ENCODE measurements at places on chromosomes 1 and 21.

DNA sequence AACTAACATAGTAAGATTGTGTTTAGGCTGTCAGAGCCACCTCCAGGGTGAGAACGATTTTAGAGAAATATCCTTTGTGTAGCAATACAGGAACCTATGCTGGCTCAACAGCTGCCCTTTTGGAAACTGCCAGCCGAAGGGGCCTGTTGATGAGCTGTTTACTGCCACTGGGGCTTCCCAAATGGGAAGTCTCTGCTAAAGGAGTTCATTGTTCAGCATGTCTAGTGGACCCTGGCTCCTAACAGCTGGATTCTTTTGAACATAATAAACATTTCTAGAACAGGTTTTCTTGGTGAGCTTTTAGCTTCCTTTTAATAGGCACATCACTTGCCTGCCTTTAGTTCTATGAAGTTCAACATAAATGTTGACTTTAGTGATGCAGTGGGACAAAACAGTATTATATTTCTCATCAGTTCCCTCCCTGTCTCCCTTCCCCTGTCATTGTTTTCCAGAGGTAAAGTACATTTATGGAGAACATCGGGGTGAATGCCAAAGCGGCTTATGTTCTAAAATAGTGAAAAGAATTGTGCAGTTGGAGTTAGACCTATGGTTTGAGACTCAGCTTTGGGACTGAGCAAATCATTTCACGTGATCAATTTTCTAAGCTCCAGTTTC, 57.4 kb downstream of the UCK2 start:
- no peak for DNase-seq

GRCh38 chr21:42451941-42452340, 44.1 kb downstream of the RSPH1 start:
- DNase-seq = no peak

DNA sequence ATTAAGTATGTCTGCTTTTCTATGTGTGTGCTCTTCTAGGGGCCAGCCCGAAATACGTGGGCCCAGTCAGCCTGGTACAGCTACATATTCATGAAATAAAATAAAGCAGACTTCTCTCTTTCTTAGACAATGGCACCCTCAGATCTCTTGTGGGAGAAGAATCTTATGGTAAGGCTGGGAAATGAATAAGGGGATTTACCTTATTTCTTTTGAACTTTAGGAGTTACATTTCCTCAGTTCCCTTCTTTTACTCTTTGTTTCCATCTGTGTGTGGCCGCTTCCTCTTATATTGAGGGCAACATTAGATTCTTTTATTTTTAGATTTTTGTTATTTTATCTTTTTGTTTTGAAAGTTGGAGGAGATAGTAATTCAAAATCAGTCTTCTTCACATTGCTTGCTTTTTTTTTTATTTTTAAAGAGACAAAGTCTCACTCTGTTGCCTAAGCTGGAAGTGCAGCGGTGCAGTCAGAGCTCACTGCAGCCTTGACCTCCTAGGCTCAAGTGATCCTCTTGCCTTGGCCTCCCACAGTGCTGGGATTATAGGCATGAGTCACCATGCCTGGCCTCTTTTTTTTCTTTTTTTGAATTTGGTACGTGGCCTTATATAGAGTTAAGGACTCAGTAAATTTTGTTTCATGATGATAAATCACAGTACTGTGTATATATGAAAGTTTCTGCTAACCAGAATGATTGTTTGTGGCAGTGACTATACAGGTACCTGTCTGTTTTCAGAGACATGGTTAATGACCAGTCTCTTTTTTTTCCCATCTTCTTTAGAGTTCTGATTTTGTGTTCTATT, 9.1 kb downstream of the LAMC1 start:
- DNase-seq = peak; percentile 6

DNA sequence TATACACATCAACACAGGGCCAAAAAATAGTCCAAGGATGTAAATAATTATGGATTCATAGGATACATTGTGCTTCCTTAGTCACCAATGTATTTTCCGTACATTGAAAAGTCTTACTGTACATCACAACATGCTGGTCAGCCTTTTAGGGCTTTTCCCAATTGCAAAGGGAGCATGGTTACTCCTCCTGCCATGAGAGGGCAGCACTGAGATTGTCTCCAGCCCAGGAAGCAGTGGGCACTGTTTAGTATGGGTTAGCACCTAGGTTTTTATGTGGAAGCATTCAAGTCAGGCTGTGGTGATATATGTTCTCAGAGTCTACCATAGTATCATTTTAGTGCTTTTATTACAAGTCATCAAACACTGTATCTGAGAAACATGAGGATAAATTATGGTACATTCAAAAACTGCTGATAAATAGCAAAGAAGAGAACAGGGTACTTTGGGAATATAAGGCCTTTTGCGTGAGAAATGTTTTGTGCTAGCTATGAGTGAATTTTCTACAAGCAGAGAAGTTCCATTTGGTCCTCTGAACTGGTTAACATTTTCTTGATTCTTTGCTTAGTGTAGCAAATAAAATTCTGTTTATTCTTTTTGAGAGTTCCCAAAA, 34.0 kb downstream of the ST6GALNAC5 start:
- peak; percentile 53 for DNase-seq

- no peak for DNase-seq
These were observed 6.4 kb downstream of the CLDN19 start for GRCh38 chr1:42733415-42734200.

DNA sequence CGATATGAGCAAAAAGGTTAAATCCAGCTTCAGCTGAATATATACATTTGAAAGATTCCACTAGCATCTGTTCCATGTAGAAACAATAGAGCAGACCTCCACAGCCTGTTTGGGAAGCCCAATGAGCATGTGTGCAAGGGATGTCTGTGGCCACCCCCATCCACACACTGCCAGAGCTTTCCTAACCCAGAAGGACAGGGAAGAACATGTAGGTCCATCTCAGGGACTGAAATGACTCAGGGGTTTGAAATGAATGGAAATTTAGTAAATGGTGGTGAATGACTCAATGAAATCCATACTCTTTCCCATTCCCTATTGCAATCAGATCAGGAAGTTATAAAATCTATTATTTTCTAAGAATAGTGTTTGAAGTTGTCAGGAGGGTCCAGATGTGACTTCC, 397.2 kb downstream of the DUSP10 start:
- no peak for DNase-seq

DNA sequence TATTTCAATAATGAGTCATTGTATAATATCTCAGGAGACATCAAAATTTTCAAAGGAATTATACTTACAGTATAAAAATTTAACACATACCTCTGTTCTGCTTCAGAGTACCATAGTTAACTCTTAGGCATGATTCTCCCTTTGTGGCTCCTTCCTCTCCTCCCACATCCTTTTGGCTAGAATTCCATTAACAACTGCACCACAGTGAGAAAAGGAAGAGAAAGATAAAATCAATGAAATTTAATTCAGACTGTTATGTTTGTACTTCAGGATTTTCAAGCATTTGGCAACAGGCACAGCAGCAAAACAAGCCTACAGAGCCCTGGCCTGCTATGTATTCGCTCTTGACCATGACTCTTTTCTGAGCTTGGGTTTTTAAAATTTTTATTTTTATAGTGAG, 57.2 kb upstream of the SGIP1 start:
- no peak for DNase-seq

GRCh38 chr1:102691592-102692090, 416.7 kb downstream of the COL11A1 start:
- DNase-seq = no peak

DNA sequence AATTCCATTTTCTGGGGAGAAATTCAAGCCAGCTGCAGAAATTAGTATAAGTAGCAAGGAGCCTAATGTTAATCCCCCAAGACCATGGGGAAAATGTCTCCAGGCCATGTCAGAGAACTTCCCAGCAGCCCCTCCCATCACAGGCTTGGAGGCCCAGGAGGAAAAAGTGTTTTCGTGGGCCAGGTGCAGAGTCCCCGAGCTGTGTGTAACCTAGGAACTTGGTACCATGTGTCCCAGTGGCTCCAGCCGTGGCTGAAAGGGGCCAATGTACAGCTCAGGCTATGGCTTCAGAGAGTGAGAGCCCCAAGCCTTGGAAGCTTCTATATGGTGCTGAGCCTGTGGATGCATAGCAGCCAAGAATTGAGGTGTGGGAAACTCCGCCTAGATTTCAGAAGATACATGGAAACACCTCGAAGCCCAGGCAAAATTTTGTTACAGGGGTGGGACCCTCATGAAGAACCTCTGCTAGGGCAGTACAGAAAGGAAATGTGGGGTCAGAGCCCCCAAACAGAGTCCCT, 286.3 kb downstream of the MATN1 start:
- no peak for DNase-seq

GRCh38 chr1:212514056-212514614, 81.4 kb downstream of the NENF start:
- DNase-seq = peak; percentile 29

DNA sequence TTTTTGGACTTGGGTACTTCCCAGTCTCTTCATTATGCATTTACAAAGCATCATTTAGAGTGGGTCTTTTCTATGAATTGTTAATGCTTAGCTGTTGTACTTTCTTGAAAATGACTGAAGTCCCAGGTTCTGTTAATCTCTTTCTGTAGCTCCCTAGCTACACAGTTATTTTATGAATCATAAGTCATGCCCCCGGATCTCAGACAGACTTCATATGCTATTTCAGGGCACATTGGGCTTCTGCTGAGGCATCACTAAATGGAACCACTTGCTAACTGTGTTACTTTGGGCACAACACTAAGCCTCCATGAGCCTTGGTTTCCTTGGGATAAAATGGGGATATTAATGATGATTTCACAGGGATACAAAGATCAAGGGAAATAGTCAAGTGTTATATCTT, 55.5 kb upstream of the RBM15 start:
- DNase-seq = no peak

DNA sequence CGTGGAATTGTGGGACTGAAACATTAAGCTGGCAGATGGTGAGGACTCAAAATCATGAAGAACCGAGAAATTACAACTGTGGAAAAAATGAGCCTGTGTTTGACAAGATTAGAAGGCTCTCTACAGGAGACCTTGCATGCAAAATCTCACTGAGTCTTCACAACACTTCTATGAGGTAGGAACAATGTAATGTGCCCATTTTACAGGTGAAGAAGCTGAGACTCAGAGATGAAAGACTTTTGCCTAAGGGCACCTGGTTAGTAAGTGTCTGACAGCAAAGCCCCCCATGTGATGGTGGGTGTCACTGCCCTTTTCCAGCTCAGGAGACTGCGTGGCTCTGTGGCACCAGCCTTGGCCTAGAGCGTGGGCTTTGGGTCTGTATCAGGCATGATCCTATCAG, 21.0 kb downstream of the OPRD1 start:
- DNase-seq = no peak

DNA sequence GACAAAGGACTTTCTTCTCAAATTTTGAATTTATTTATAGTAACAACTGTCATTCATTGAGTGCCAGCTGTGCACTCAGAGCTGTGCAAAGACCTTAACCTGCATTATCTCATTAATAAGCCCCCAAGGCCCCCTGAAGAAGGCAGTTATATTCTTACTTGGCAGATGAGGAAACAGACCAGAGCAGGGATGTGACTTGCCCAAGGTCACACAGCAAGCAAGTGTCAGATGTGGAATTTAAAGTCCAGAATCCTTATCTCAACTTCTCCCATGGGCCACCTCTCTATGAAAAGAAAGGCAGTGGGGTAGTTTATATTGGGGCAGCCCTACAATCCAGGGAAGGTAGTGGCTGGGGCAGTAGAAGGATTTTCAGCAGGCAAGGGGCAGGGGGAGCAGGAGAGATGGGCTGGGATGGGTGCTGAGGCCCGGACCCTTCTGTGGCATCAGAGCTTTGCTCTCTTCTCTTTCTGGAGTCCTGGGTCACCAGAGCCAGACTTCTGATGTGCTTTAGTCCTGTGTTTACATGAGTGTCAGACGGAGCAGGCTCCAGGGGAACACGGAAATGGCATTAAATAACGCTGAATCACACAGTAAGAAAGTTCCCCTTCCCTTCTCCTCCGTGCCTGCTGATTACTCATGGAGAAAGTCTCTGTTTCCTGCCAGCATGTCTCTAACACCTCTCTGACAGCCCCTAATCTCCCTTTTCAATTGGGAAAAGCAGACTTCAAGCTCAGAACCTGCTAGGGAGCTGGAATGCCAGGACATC, 39.5 kb downstream of the EPHB2 start:
- DNase-seq = peak; percentile 6

- DNase-seq = no peak
These were observed 303.0 kb upstream of the PLD5 start for GRCh38 chr1:242827538-242827937.

- no peak for DNase-seq
These were observed 5.2 kb upstream of the GPR161 start for GRCh38 chr1:168141871-168142385.

DNA sequence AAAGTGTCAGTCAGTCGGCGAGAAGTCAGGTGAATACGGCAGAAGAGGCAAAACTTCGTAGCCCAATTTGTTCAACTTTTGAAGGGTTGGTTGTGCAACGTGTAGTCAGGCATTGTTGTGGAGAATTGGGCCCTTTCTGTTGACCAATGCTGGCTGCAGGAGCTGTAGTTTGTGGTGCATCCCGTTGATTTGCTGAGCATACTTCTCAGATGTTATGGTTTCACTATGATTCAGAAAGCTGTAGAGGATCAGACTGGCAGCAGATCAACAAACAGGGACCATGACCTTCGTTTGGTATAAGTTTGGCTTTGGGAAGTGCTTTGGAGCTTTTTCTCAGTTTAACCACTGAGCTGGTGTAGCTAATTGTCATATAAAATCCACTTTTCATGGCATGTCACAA, 190.2 kb upstream of the ADAMTS5 start:
- no peak for DNase-seq

GRCh38 chr1:211616231-211616964, 37.4 kb upstream of the SLC30A1 start:
- DNase-seq = no peak

- DNase-seq = peak; percentile 12
These were observed at the start of gene CASZ1 for GRCh38 chr1:10796029-10796944. CASZ1 (minus strand) TSS chr1:10796646; CDS start chr1:10693889, 102,757 bp downstream.

DNA sequence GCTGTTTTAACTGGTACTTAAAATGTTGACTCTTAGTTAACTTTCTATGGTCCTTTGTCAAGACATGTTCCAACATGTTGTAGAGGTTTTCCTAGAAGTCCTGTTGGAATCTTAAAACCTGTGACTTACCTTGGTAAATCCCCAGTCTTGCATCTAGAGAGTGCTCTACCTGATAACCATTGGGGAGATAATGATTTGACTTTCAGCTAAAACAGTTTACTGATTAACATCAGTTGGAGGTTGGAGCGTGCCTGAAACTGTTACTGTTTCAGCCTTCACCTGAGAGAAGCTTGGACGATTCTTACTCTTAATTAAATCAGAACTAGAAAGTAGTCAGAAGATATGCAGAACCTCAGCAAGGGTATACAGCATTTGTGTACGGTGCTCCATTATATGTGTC, 8.8 kb downstream of the MDM4 start:
- no peak for DNase-seq

DNA sequence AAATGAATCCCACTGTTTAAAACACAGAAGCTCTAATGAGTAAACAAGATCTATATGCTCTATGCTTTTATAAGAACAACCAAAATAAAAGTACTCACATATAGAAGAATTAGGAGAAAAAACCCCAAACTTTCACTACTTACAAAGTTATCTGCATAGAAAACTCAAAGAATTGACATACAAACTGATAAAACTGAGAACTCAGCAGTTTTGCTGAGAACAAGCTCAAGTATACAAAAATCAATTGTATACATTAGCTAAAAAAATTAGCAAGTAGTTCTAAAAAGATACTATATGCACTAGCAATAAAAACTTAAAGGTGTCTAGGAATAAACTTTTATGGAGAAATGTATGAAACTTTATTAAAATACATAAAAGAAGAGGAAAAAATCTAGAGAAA, 186.2 kb upstream of the KAZN start:
- no peak for DNase-seq

GRCh38 chr21:18023157-18023556, 204.0 kb upstream of the C21orf91 start:
- no peak for DNase-seq

GRCh38 chr21:41928621-41929220, 25.1 kb downstream of the C2CD2 start:
- DNase-seq = no peak

- peak; percentile 9 for DNase-seq
These were observed 265.9 kb downstream of the PRDM2 start for GRCh38 chr1:13965770-13966398.
